DMS153 (cell line): ENCODE measurements at places on chromosomes 12 and 14.

GRCh38 chr14:56422221-56422620, 157.4 kb upstream of the TMEM260 start:
- no peak for DNase-seq

GRCh38 chr14:29629839-29630238, 297.8 kb downstream of the PRKD1 start:
- no peak for DNase-seq

DNA sequence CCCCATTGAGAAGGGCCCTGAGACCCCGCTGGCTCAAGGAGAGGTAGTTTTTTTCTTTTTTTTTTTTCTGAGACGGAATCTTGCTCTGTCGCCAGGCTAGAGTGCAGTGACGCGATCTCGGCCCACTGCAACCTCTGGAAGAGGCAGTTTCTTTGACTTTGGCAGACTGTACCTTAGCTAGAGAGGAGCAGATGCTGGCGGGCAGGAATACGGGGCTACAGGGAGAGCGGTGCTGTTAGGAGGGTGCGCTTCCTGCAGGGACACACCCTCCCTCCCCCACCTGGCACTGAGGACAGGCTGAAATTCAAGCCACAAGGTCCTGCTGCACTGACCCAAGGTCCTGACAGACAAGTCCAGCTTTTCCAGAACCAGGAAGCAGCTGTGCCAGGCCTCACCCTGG, 32.2 kb upstream of the NUDT14 start:
- no peak for DNase-seq

DNA sequence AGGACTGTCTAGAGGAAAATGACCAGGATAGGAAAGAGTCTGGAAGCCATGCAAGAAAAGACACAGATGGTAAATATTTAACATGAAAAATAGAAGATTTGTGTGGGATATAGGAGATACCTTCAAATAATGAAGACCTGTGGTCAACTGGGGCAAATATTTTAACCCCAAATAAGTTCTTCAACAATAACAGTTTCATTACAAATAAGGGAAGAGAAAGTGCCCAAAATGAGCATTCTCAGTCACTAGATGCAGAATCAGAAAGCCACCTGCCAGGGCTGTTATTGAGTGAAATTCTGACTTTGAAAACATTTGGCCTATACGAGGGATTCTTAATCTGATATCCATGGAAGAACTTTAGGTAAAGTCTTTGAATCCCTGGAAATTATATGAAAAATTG, 231.2 kb upstream of the PLEKHG7 start:
- DNase-seq: no peak

GRCh38 chr12:87259391-87259790, 769.8 kb downstream of the C12orf50 start:
- no peak for DNase-seq

GRCh38 chr12:26647088-26647487, 185.9 kb downstream of the ITPR2 start:
- DNase-seq: no peak

DNA sequence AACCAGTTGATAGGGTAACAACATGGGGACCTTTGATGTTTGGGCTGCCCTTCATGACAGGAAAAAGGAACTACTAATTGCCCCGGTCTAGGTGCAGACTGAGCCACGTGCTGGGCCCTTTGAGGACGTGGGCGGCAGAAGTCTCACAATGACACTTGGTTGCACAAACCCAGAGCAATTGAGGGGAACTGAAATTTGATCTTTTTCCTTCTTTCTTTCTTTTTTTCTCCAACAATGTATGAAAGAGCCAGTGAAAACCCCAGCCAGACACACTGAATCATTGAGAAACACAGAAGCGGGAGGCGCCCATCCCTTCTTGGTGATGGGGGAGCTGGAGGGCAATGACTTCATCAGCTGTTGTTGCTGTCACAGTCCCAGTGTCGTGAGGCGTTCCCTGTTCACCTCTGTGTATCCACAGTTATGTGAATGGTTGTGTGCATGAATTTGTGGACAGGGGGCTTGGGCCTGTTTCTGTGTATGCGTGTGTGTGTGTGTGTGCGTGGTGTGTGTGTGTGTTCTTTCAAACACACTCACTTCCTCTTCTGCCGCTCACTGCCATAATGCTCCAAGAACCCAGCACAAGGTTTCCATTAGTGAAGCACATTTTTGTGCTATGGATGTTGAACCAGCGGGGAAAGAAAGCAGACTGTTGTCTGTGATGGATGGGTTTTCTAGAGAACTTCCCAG, 137.5 kb upstream of the CCND2 start:
- no peak for DNase-seq

- no peak for DNase-seq
Measured at GRCh38 chr14:52166822-52167221, 98.0 kb upstream of the NID2 start.

DNA sequence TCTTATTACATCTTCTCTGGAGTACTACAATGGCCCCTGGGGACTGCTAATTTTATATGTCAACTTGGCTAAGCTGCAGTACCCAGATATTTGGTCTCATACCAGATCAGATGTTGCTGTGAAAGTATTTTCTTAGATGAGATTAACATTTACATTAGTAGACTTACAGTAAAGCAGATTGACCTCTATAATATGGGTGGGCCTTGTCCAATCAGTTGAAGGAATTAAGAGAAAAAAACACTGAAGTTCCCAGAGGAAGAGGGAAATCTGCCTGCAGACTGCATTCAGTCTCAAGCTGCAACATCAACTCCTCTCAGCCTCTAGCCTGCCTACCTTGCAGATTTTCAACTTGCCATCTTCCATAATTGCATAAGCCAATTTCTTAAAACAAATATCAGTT, 430.1 kb downstream of the MED13L start:
- no peak for DNase-seq

GRCh38 chr12:124369055-124369826, 74.3 kb downstream of the RFLNA start:
- DNase-seq: no peak

DNA sequence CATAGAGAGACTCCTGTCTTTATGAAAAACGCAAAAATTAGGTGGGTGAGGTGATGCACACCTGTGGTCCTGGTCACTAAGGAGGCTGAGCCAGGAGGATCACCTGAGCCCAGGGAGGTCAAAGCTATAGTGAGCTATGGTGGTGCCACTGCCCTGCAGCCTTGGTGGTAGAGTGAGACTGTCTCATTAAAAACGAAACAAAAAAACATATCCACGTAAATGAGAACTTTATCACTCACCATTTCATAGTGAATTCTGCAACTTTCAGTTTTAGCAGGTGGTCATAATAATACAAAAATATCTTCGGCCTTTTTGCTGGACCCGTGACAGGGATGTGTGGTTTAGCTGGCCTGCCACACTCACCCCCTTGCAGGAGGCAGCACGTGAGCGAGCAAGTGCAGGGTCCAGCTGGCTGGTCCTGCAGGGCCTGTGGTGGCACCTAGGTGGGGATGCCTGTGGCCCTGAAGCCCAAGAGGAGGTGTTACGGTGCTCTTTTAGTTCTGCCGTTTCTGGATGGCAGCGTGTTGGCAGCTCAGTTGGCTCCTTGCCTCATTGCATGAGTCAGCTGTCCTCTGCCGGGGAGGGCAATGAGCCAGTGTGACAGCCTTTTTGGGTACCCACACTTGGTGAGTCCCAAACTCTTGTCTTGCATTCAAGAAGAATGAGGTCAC, 1330.7 kb upstream of the TMEM132C start:
- no peak for DNase-seq
